Uterine smooth muscle cell (primary cell): ENCODE measurements at places on chromosomes 4 and X. TPM values are rescaled to one million over a fixed set of nuclear protein-coding genes. Genes with fewer than 3 reads are reported as not detected.

Gene RNF128
- total RNA-seq, result 1.5 and 2.0 TPM in 2 replicates

Gene GRIA2
- under 0.01 and 0.55 TPM in 2 replicates for total RNA-seq

Gene ARHGAP24
- 48.9 and 49.9 TPM in 2 replicates for total RNA-seq

Gene ANOS1
- 7.9 and 12.5 TPM in 2 replicates for total RNA-seq

Gene GAGE13
- total RNA-seq, result not detected in 2 replicates

Gene MID2
- 9.5 and 15.1 TPM in 2 replicates for total RNA-seq
